Activated naive CD4-positive, alpha-beta T cell treated with anti-CD3 and anti-CD28 coated beads, Interleukin-2, amount 10 ng/mL, durations not matched to agents 7 days and 5 days (primary cell): ENCODE measurements at places on chromosomes 12 and 14.

DNA sequence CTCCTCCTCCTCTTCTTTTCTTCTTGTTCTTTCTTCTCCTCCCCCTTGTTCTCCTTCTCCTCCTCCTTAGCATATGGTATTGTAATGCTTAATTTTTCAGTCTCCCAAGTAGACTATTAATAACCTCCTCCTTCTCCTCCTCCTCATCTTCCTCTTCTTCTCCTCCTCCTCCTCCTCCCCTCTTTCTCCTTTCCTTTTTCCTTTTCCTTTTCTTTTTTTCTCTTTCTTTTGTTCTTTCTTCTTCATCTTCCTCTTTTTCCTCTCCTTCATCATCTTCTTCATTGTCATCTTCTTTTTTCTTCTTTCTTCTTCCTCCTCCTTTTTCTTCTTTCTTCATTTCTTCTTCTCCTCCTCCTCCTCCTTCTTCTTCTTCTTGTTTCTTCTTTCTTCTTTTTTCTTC is 251.6 kb upstream of the ARHGAP5 start:
- DNase-seq: no peak

- DNase-seq: no peak
Observed at GRCh38 chr14:36408388-36408787, 88.0 kb upstream of the MBIP start.

- no peak for DNase-seq
Observed at GRCh38 chr14:100610511-100611217, 23.4 kb upstream of the BEGAIN start.

DNA sequence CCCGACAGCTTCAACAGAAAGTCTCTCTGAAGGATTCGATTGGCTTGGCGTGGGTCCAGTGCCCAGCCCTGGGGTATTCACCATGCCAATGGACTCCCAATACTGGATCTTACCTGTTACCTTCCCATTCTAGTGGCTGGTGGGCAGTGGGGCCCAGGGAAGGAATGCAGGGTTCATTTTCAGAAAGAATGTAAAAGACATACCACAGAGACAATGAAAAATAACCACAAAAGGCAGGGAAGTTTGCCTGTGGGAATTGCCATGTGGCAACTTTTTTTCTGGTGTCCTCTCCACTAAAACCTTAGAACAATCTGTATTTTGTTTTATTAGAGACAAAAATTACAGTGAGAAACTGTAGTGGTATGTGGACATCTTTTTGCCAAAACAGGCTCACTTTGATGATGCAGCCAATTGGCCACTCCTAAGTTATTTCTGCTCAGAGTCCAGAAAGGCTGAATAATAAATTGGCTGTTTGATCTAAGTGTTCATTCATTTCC is 55.2 kb downstream of the PTGER2 start:
- no peak for DNase-seq

- no peak for DNase-seq
Observed at GRCh38 chr14:65431951-65432350, 19.4 kb downstream of the FUT8 start.

GRCh38 chr14:103519837-103520212 is 2.8 kb downstream of the CKB start:
- DNase-seq: no peak

GRCh38 chr12:7899755-7900154 is 27.0 kb upstream of the SLC2A14 start:
- no peak for DNase-seq

DNA sequence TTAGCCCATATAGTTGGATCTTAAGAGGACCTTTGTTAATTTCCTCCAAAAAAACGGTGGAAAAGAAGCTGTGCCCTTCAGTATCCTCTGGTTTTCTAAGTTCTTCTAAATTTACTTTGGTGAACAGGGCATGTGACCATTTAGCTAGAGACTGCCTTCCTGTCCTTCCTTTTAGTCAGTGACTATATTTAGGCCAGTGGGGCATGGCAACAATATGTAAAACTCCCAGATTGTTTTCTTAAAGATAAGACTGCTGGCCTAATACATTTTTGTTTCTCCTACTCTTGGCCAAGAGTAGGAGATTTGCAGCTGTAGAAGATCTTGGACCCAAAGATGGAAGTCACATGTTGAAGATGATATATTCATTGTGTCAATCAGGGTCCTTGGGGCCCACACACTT is 325.1 kb upstream of the DCN start:
- no peak for DNase-seq

GRCh38 chr14:67526676-67527459 is 6.2 kb upstream of the PLEKHH1 start:
- peak; percentile 63 for DNase-seq

DNA sequence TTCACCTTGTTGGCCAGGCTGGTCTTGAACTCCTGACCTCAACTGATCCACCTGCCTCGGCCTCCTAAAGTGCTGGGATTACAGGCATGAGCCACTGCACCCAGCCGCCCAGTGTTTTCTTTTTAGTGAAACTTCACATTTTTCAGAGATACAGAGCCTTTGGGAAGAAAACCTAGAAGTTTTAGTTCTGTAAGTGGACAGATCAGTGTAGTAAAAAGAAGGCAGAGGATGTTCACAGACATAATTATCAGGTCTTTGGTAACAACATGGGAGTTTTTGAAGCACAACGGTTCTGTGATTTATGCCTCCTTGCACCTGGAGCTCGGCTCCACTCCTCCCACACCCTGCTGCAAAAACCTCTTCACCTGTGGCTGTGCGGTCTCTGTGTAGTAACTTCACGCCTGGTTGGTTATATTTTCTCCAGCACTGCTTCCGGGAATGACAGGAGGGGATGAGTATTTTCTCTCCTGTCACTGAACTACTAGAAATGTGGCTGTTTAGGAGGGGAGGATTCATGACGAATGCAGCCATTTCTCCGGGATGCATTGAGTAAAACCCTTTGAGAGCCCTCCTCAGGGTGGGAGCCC is 67.0 kb downstream of the ARF6 start:
- DNase-seq: peak; percentile 49

DNA sequence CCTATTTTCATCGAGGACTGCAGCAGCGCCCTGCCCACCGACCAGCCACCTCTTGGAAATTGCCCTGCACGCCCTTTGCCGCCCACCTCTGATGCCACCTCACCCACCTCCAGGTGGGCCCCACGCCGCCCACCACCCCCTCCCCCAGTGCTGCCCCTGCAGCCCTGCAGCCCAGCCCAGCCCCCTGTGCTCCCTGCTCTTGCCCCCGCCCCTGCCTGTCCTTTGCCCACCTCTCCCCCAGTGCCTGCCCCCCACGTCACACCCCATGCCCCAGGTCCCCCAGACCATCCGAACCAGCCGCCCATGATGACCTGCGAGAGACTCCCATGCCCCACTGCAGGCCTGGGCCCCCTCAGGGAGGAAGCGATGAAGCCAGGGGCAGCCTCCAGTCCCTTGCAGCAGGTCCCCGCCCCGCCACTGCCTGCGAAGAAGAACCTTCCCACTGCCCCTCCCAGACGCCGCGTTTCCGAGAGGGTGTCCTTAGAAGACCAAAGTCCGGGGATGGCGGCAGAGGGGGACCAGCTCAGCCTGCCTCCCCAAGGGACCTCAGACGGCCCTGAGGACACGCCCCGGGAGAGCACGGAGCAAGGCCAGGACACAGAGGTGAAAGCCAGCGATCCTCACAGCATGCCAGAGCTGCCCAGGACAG is 96.5 kb downstream of the LGMN start:
- peak; percentile 71 for DNase-seq

GRCh38 chr12:122850695-122851350 is 15.6 kb downstream of the HIP1R start:
- DNase-seq: no peak

DNA sequence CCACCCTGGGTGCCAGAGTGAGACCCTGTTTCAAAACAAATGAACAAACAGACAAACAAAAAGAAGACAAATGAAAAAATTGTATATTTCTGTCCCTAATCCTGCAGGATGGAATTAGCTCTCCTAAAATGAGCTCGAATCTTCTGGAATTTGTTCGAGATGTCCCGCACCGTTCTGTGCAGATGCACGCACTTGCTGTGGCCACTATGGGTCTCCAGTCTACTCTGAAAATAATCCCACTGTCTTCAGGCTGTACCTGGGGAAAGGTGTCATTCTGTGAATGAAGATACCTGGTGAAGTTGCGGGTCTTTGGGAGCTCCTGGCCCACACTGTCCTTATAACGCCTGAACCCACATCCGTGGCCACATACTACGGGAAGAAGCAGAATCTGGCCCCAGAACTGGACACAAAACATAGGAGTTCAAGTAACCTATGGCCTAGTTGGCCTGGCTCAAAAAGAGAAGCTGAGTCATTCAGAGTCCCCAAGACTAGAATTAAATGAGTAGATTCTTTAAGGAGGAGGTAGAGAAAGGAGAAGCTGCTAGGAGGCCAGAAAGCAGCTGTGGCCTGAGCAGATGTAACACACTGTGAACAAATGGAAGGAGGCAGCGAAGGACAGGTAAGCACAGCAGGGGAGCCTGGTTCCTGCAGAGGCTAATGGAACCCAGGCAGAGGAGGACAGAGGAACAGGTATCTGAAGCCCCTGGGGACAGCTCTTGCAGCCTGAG is 108.6 kb downstream of the FOXN3 start:
- no peak for DNase-seq

GRCh38 chr14:92863286-92864080 is 59.5 kb upstream of the CHGA start:
- DNase-seq: no peak

GRCh38 chr14:100722367-100722766 is 4.3 kb upstream of the DLK1 start:
- no peak for DNase-seq
